ENCODE measurements at places on chromosomes 11 and 22. TPM values are rescaled to one million over a fixed set of nuclear protein-coding genes. Genes with fewer than 3 reads are reported as not detected.

The MAFF gene
- total RNA-seq = 15.5 TPM

The YPEL1 gene
- 0.26 TPM for total RNA-seq

The NAGA gene
- 18.7 TPM for total RNA-seq

The TRIM29 gene
- total RNA-seq = 441 TPM

The C11orf52 gene
- total RNA-seq = 2.3 TPM

The BRSK2 gene
- not detected for total RNA-seq

The FOLR3 gene
- 11.3 TPM for total RNA-seq

The EFCAB6 gene
- 0.64 TPM for total RNA-seq

The C1QTNF4 gene
- 0.13 TPM for total RNA-seq

The PTPRCAP gene
- 0.51 TPM for total RNA-seq

The OR5P2 gene
- not detected for total RNA-seq

The GRM5 gene
- under 0.01 TPM for total RNA-seq

The MS4A18 gene
- not detected for total RNA-seq

The ARHGAP20 gene
- total RNA-seq = under 0.01 TPM

The RCOR2 gene
- 2.4 TPM for total RNA-seq

The TRIM6 gene
- total RNA-seq = 1.8 TPM

The MED17 gene
- 23.7 TPM for total RNA-seq

The TIGD3 gene
- total RNA-seq = 0.26 TPM

The OR56A1 gene
- not detected for total RNA-seq

The GGTLC2 gene
- not detected for total RNA-seq

The IGSF9B gene
- total RNA-seq = under 0.01 TPM

The OPCML gene
- not detected for total RNA-seq

The PGR gene
- total RNA-seq = not detected

The THY1 gene
- 0.13 TPM for total RNA-seq

The CELSR1 gene
- total RNA-seq = 39.0 TPM

The SPI1 gene
- not detected for total RNA-seq

The SHANK2 gene
- 8.1 TPM for total RNA-seq

The MS4A6E gene
- not detected for total RNA-seq

The APOL6 gene
- 6.1 TPM for total RNA-seq

The CENPM gene
- 3.5 TPM for total RNA-seq

The C11orf91 gene
- total RNA-seq = not detected

The OLFML1 gene
- not detected for total RNA-seq

The OR51B6 gene
- total RNA-seq = not detected

The VPREB1 gene
- not detected for total RNA-seq

The CCDC73 gene
- total RNA-seq = 0.13 TPM

The FOLR1 gene
- total RNA-seq = 1.3 TPM

The TSGA10IP gene
- total RNA-seq = not detected

The CRYAB gene
- total RNA-seq = not detected

The TEF gene
- total RNA-seq = 7.6 TPM

Data from bronchial epithelial cell (primary cell).